ENCODE measurements at places on chromosomes 4 and X.
A peak's percentile ranks its signal among the peaks of the same experiment; 100 is the strongest.

- no peak for DNase-seq
Observed at GRCh38 chr4:123209436-123209835, 187.2 kb upstream of the SPRY1 start.

DNA sequence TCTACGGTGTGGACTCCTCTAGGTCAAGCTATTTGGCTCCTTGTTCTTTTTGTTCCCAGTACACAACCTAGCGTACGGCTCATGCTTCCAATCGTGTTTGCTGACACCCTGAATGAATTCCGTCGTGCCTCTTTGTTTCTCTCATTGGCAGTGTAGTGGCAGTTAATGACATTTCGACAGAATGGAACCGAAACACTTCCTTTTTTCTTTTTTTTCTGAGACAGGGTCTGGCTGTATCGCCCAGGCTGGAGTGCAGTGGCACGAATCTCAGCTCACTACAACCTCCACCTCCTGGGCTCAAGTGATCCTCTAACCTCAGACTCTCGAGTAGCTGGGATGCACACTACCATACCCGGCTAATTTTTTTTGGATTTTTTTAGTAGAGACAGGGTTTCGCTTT lies 113.3 kb upstream of the ATP6AP2 start:
- no peak for DNase-seq

- no peak for DNase-seq
Observed at GRCh38 chrX:133335027-133335426, 80.3 kb downstream of the GPC4 start.

DNA sequence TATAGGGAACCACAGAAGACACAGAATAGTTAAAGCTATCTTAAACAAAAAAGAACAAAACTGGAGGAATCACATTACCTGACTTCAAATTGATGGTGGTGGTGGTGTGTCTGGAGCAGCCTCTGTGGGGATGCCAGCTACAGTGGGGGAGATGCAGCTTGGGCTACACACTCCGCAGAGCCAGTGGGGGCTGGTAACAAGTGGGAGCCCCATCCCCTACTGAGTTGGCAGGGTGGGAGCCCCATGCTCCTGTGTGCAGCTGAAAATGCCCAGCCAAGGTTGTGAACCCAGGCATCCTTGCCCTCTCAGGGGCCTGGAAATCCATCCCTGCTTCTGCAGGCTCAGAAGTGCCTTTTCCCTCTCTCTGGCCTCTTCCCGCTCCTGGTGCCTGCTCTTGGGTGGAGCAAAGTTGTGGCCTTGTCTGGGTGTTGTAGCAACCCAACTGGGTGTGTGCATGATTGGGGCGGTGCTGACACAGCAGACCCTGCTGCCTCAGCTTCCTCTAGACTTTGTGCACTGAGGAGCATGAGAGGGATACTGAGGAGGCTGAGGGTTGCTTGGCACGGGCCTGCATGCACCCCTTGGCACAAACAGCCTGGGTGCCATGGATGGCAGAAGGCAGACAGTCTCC lies 38.9 kb downstream of the SH3BGRL start:
- DNase-seq: no peak

- no peak for DNase-seq
Observed at GRCh38 chr4:133145241-133145640, 3.9 kb upstream of the PCDH10 start.

DNA sequence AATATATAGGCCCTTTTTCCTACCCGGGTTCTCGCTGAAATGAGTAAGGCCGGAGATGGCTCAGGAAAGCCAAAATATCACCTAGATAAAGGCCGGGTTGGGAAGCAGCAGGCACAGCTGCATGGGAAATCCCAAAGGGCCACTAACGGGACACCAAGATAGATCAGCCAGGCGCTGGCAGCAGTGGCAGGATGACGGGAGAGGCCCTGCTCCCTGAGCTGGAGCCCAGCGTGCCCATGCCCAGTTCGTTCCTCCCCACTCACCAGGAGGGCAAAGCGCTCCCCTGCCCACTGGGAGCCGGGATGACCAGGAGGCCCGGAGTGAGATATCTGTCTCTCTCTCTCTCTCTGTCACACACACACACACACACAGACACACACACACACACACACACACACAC lies 109.8 kb downstream of the DCTD start:
- DNase-seq: no peak

- peak; percentile 22 for DNase-seq
Observed at GRCh38 chr4:41145571-41146078, 68.7 kb downstream of the APBB2 start.

- no peak for DNase-seq
Observed at GRCh38 chrX:153637121-153638040, 9.6 kb upstream of the DUSP9 start.

GRCh38 chr4:62407534-62407933 lies 1207.4 kb downstream of the ADGRL3 start:
- DNase-seq: no peak

DNA sequence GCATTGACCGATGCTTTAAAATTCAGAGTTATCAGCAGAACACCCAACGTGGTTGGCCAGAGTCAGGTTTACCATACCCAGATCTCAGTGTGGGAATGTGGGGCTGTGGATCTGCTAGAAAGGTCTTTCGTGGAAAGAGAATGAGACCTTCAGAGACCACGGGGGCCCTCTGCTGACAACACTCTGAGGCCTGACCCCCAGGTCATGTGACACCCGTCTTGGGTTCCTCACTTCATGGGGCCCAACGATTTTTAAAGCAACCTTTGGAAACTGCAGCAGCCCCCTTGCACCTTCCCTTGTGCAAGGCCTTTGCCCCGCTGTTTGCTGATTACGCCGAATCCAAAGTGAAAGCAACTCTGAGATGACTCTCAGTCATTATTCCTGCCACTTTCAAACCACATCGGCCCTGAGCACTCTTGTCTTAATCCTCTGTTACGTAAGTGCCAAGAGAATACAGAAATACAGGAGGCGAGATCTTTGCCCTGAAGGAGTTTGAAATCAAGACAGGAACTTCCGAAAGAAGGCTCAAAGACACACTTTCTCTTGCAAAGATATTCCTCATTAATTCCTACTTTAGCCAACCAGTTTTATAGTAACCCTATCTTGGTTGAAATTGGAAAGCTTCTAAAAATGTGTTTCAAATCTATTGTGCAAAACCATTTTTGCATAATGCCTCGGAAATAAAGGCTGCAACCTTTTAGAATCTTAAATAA lies 88.3 kb downstream of the EVC2 start:
- no peak for DNase-seq

DNA sequence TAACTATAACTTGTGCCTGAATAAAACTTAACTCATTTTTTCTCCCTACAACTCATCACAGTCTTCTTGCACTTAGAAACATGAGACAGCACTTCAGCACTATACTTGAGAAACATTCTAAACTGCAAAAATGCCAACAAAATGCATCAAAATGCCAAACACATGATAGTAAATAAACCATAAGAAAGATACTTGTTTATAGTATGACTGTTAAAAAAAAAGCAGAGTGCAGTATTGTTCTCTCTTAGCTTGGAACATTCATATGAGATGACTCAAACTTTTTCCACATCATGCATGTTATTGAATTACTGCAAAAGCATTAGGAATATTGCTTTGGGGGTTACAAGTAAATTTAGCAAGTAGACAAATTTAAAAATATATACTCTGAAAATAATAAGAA lies 135.7 kb upstream of the ANXA10 start:
- no peak for DNase-seq

GRCh38 chr4:19982556-19982955 lies 269.1 kb upstream of the SLIT2 start:
- DNase-seq: peak; percentile 67

GRCh38 chr4:184641022-184641421 lies 8.2 kb downstream of the CASP3 start:
- no peak for DNase-seq

DNA sequence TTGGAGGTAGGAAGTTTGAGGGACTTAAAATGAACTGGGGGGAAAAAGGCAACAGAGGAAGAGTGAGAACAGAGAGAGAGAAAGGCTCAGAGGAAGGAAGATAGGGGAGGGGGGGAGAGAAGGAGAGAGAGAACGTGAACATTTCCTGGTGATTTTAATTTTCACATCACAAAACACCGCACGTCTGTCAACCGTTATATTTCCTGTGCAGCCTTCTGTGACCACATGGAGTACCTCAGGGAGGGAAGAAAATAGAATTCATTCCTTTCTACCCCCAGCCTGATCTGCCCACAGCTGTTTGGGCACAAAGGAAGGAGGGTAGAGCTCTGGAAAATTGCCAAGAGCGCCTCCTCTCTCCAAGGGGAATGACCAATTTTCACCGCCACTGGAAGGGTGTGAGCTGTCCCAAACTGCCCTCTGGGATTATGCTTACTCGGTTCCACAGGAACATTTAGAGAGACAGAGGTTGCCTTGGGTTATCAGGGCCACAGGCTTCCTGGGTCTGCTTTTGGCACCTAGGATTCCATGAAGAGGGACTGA lies 135.7 kb upstream of the MAMLD1 start:
- DNase-seq: no peak

DNA sequence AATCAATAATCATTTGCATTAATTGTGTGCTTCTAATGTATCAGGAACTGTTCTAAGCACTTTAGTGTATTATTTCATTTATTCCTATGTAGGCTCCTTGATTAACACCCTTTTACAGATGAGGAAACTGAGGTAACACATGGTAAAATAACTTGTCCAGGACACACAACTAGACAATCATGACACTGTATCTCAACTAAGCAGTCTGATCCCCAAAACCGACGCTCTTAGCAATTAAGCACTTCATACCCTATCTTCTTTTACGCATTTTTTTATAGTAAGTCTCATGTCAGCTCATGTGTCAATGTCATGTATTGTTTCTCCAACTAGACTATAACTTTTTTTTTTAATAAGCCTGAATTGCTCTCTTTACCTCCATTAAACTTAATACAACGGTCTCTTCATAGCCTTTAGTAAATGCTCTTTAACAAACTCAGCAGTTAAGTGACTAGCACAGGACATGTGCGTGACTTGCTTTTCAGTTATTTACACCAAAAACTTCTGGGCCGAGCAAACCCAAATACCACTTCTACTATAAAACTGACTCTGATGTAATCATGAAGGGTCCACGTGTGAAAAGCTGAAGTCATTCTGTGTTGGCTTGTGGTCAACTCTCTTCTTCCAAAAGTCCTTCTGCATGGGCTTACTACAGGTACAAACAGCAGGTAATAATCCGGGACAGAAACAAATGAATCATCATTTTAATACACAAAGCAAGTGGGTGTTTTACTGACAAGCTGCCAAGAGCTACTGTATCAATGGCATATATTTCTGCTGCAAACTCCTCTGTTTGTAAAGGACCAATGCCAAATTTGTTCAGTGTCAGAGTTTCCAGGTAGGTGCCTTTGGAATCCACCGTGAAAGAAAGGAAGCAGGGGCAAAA lies 7.9 kb upstream of the AMBN start:
- DNase-seq: no peak

GRCh38 chr4:38510201-38510600 lies 153.8 kb upstream of the KLF3 start:
- no peak for DNase-seq

GRCh38 chrX:47169273-47169672 lies 24.3 kb downstream of the RBM10 start:
- no peak for DNase-seq

GRCh38 chrX:42783451-42783850 lies 5.5 kb upstream of the PPP1R2C start:
- no peak for DNase-seq

DNA sequence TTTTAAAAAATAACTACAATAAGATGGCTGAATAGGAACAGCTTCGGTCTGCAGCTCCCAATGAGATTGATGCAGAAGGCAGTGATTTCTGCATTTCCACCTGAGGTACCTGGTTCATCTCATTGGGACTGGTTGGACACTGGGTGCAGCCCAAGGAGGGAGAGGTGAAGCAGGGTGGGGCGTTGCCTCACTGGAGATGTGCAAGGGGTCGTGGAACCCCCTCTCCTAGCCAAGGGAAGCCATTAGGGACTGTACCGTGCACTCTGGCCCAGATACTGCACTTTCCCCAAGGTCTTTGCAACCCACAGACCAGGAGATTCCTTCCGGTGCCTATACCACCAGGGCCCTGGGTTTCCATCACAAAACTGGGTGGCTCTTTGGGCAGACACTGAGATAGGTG lies 640.1 kb downstream of the IQCM start:
- DNase-seq: no peak

DNA sequence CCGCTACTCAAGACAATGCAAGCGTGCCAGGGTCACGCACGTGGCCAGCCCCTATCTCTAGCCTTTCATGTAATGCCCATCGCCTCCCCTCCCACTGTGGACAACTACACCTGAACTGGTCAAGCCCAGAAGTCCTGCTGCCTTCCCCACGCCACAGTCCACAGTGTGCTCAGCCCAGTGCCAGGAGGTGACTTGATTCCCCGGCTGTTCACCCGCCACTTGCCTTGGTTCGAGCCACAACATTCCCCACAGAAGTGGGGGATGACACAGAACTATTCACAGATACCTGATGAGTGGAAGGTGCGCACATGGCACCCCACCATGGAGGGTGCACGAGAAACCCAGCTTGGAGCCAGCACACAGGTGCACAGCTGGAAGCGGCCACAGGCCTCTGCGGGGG lies 6.8 kb downstream of the ARHGAP4 start:
- no peak for DNase-seq

DNA sequence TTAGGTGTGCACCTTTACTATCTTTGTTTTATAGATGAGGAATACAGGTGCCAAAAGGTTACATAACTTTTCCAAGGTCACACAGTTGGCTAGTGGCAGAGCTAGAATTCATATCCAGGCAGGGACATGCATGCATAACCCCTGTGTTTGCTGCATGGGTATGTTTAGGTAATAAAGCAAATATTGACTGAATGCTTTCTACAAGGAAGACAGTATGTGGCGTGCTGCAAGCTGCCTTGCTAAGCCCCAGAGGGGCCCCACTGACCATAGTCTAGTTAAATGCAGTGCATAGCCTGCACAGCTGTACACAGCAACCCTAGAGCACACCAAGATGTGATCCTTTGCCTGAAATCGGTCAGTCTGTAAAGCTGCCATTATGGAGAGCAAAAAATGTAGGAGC lies 320.5 kb upstream of the IGFBP7 start:
- no peak for DNase-seq

DNA sequence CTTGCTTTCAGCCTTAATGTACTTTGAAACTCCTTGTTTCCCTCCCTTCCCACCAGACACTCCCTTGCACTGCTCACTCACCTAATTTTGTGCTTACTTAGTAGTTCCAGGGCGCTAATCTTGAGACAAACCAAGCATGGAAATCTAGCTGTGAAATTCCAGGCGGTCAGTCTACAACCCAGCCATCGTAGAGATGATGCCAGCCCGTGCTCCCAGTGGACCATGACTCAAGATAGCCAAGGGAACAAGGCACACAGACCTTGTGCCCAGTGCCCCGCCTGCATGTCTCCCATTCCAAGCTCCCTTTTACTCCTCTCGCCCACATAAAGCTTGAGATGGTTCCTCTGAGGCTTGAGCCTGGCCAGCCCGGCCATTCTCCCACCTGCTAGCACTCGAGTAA lies 11.1 kb downstream of the TREX2 start:
- DNase-seq: no peak

- DNase-seq: no peak
Observed at GRCh38 chrX:74535086-74535407, 79.4 kb downstream of the RLIM start.

DNA sequence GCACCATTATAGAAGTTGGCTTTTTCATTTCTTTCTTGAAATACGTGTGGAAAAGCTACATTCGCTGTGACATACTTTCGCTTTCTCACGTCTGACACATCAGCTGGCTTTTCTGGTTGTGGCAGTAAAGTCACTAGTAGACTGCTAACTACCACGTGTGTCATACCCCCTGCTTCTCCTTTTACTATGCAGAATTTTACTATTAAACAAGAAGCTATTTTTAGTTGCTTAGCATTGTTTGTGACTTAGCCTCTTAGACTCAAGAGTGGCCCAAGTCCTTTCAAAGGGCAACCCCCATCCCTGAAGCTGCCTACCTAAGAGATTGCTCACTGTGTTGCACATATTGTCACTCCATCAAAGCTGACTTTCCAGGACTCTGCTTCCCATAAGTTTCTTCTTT lies 2.1 kb upstream of the IL2 start:
- DNase-seq: no peak

All from retinal pigment epithelial cell (primary cell).